Breast epithelium (tissue), 4 donors: ENCODE measurements at places on chromosomes 1 and 21.
A peak's percentile ranks its signal among the peaks of the same experiment; 100 is the strongest.

GRCh38 chr1:227343206-227343605 is 24.9 kb upstream of the CDC42BPA start:
- no peak for DNase-seq

GRCh38 chr1:10074059-10074851 is 41.5 kb downstream of the UBE4B start:
- DNase-seq: no peak

DNA sequence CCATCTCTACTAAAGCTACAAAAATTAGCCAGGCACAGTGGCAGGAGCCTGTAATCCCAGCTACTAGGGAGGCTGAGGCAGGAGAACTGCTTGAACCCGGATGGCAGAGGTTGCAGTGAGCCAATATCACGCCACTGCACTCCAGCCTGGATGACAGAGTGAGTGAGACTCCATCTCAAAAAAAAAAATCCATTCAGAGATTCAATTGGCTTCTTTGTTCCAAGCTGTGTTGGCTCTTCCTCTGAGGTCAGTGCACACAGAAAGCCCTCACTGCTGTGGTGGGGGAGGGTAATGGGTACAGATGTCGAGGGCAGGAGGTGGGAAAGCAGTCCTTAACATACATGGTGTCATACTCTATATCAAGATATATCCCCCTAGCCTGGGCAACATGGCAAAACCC is 14.7 kb downstream of the TIE1 start:
- peak; percentile 9 for DNase-seq

- DNase-seq: no peak
Observed at GRCh38 chr1:154404511-154404931, 622 bp upstream of the IL6R start.

DNA sequence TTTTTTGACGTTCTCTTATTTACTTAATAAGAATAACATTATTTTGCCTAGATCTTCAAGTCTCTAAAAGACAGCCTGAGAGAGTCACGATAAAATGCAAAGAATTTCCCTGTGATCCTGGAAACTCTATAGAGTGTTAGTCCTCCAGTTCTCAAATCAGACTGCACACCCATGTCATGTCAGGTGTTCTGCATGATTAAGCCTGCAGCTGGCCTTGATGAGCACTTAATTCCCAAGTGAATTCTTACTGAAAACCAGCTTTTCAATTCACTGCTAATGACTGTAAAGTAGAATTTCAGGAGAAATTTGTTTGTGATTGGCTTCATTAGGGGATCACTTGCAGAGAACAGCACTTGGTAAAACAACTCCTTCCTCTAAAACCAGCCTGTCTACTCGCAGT is 41.9 kb downstream of the CHML start:
- no peak for DNase-seq

GRCh38 chr1:92399076-92399475 is 87.6 kb downstream of the GFI1 start:
- no peak for DNase-seq

DNA sequence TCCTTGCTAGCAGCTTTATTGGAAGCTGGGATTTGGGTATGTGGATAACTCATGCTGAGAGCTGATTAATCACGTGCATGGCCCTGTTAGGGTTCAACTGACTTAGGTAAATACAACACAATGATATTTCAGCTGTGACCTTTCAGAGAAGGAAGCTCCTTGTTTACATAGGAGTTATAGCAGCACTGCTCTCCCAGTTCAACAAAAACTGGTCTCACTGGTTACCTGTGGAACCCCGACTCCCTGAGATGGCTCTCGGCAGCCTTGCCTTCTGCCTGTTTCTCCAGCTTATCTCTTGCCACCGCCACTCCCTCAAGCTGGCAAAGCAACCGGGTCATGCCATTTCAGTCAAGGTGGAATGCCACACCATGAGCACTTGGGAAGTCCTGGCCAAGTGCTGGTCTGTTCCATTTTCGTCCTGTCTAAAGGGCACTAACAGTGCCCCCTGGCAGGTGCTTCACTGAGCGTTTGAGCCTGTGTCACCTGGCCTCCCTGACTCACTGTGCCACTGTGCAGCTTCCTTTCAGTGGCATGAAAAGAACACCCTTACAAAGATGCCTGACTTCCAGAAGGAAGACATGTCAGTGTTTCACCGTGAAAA is 31.6 kb downstream of the DOP1B start:
- DNase-seq: peak; percentile 63

DNA sequence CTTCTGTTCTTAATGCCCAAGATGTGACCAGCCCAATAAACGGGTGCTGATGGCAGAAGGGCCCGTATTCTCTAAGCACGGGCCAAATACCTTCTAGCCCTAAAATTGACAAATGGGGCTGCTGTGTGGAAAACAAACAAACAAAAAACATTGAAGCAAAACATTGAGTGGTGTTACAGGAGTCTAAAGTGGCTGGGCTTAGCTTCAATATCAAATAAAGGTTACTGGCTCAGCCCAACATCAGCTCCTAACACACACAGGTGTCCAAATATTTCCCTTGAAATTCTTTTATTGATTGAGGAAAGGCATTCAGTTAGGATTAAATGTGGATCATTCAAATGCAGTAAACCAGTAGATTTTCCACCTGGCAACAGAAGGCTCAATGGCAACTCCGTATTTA is 13.3 kb upstream of the TTF2 start:
- no peak for DNase-seq

DNA sequence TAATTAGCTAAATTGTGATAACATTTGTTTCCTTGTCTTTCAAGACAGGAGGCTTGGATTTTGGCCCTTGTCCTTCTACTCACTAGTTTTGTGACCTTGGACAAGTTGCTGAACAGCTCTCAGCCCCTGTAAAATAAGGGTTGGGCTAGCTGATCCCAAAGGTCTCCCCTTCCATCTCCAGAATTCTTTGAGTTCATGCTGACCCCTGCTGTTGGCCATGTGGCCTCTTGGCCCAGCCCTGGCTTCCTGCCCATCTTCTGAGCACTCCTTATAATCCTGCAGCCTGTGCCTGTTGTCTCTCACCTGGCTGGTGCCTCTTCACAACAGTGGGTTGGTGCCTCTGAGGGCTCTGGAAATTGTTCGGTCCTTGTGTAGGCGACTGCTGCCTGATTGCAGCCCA is 10.1 kb downstream of the PTGFRN start:
- DNase-seq: no peak

DNA sequence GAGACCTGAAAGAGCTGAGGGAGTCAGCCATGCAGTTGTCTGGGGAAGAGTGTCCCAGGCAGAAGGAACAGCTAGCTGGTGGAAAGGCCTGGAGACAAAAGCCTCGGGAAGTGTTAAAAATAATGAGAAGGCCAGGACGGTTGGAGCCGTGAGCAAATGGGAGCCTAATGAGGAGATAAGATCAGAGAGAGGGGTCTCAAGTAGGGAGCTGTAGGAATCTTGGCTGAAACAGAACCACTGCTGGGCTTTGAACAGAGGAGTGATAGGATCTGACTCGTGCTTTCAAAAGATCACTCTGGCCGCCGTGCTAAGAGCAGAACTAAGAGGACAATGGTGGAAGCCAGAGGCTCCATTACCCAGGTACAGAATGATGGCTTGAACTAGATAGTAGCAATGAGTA is 1.9 kb upstream of the FOXJ3 start:
- no peak for DNase-seq

GRCh38 chr1:223052931-223053330 is 90.1 kb downstream of the TLR5 start:
- no peak for DNase-seq

DNA sequence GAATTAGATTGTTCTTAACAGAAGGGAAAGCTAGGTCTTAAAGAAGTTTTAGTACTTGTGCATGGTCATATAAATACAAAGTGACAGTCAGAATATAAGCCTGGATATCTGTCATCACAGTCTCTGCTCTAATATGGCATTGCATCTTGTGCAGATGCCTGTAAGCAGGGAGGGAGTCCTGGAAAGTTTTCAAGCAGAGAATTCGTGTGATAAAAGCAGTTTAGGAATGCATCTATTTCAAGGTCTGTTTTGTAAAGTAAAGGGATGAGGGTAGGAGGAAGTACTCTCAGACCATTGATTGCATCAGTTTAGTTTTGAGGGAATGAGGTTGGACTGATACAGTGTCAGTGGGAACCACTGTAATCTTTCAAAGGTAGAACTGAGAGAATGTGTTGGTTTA is 30.6 kb downstream of the IARS2 start:
- no peak for DNase-seq

DNA sequence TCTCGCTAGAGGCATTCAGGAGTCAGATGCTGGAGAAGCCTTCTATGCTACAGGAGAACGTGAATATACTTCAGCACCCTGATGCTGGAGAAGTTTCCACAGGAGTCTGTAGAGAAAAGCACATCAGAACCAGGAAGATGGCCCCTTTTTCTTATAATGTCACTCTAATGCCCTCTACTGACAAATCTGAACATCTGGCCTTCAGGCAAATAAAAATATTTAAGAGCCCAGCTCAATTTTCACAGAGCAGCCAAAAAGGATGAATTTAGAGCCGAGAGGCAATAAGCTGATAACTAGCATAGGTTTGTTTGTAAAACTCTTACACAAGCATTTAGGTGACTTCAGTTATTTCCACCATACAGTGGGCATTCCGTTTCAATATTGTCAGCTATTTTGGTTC is 3.8 kb upstream of the RRP15 start:
- no peak for DNase-seq
